ENCODE measurements at places on chromosomes 1 and 21. TPM values are rescaled to one million over a fixed set of nuclear protein-coding genes. Genes with fewer than 3 reads are reported as not detected.

Gene CR1L
- total RNA-seq: not detected

DNA sequence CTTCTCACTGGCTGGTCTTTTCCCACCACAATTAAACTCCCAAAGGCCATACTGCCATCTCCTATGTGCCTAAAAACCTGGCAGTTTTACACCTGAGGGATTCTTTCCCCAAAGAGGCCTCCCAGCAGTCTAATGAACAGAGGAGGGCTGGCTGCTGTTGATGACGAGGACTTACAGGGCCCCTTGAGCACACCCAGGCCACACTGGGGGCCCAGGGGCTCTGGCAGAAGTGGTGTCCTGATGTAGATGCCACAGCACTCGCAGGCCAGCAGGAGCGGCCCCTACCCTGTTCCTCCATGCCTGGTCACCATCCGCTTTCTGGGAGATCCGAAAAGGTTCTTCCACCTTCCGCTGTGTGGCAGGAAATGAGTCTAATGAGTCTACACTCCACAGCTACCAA, 24.2 kb downstream of the POFUT2 start:
- no peak overlapping the region for H3K4me3 ChIP-seq
- peaks cover 25% of the 10 kb centered on the region for H3K36me3 ChIP-seq
- no peak overlapping the region for H3K27ac ChIP-seq
- peaks cover 18% of the 10 kb centered on the region for H3K4me1 ChIP-seq

Gene C21orf58
- 25.8 TPM for total RNA-seq

DNA sequence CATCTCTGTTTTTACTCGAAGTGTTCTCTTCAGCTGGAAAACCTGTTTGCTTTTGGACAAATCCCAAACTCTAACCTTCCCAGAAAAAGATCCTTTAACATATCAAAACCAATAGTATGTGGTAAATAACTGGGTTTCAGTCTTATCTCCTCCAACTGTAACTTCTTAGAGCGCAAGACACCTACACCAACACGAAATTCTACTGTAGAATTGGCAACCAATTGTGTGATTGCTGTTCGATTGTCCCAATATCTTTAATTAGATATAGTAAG, 5.8 kb upstream of the MPZL1 start:
- H3K27me3 ChIP-seq: peaks cover 7% of the 10 kb centered on the region
- H3K36me3 ChIP-seq: peaks cover 7% of the 10 kb centered on the region
- DNase-seq: no peak
- peaks cover 34% of the 10 kb centered on the region for H3K4me1 ChIP-seq
- H3K27ac ChIP-seq: peak overlapping the region; percentile 93
- H3K4me3 ChIP-seq: peak overlapping the region; percentile 80

Gene RIPK4
- 0.24 TPM for total RNA-seq

DNA sequence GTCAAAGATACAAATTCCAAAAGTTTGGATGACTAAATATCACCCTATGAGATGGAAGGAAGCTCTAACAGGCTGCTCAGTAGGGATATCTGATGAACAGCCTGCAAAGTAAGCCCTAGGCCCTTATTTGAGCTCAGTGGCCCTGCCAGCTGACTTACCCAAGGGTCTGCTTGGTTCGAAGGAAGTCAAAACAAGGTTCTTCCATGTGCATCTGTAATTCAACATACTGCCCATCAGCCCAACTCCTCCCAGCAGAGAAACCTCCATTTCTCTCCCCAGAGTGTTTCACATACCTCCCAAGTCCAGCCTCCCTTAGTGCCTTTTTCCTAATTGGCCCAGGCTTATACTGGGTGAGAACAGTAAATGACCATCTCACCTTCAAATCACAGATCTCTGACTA, 86.6 kb downstream of the NRDC start:
- H3K4me1 ChIP-seq: peaks cover 15% of the 10 kb centered on the region
- no peak overlapping the region for H3K4me3 ChIP-seq
- DNase-seq: no peak
- peak overlapping the region; percentile 13 for H3K27ac ChIP-seq
- H3K27me3 ChIP-seq: no peaks in the 10 kb centered on the region
- peaks cover 45% of the 10 kb centered on the region for H3K36me3 ChIP-seq

- H3K4me1 ChIP-seq: peaks cover 44% of the 10 kb centered on the region
- H3K36me3 ChIP-seq: peaks cover 7% of the 10 kb centered on the region
- no peaks in the 10 kb centered on the region for H3K27me3 ChIP-seq
- DNase-seq: no peak
- H3K4me3 ChIP-seq: no peak overlapping the region
- H3K27ac ChIP-seq: no peak overlapping the region
Measured at GRCh38 chr1:39405358-39405757, 86.1 kb upstream of the BMP8A start.

- H3K27me3 ChIP-seq: no peaks in the 10 kb centered on the region
- H3K36me3 ChIP-seq: no peaks in the 10 kb centered on the region
- H3K4me3 ChIP-seq: no peak overlapping the region
- no peak for DNase-seq
- H3K4me1 ChIP-seq: no peaks in the 10 kb centered on the region
Measured at GRCh38 chr1:21881250-21881649, 55.9 kb downstream of the HSPG2 start.

- H3K4me3 ChIP-seq: no peak overlapping the region
- no peak for DNase-seq
- H3K27me3 ChIP-seq: peaks cover 6% of the 10 kb centered on the region
Measured at GRCh38 chr1:22258698-22259097, 115.8 kb upstream of the WNT4 start.

Gene INSRR
- total RNA-seq: 0.14 TPM

All from activated CD4-positive, alpha-beta memory T cell treated with anti-CD3 and anti-CD28 coated beads for 36 hours (primary cell).